ENCODE measurements at places on chromosomes 2 and 18. TPM values are rescaled to one million over a fixed set of nuclear protein-coding genes. Genes with fewer than 3 reads are reported as not detected.

RNF152 gene
- total RNA-seq: 22.7 TPM

ACVR1 gene
- 8.5 TPM for total RNA-seq

- no peak for DNase-seq
Measured at GRCh38 chr2:52810460-52810859, 957.1 kb upstream of the CHAC2 start.

DNA sequence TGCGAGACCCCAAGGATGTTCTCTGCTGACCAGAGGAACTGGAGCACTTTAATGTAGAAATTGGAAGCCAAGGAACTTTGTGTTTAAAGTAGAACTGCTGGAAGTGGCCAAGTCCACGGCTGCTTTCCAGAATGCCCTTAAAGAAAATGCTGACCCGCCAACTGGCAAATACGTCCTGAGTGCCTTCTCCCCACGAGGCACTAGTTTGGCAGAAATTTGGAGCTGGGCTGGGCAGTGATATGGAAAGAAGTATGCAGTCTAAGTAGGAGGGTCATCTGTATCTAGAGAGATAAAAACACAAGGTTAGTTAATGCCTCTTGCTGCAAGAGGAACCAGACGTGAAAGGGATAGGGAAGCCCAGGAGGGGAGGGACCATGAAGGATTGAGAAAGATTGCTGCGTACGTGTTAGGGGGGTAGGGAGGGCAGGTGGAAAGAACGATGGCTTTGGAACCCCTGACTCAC, 59.3 kb upstream of the RFX8 start:
- DNase-seq: no peak

PAX3 gene
- total RNA-seq: not detected

GRCh38 chr2:60555783-60556139, 2.3 kb upstream of the BCL11A start:
- DNase-seq: no peak

DNA sequence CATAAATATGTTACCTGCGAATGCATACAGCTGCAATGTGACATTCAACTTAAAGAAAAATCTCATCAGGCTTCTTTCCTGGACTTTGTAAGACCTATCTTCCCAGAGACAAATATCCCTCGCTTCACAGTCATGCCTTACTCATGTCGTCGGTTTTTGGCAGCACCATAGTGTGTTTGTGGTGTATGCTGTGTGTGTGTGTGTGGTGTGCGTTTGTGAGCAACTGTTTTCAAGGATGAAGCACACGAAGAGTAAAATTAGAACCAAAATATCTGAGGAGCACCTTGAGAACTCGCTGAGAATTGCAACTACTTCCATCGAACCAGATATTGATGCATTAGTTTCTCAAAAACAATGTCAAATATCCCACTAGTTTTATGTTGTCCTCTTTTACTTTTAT, 56.9 kb downstream of the ASB1 start:
- DNase-seq: no peak

OSR1 gene
- 1.2 TPM for total RNA-seq

DNA sequence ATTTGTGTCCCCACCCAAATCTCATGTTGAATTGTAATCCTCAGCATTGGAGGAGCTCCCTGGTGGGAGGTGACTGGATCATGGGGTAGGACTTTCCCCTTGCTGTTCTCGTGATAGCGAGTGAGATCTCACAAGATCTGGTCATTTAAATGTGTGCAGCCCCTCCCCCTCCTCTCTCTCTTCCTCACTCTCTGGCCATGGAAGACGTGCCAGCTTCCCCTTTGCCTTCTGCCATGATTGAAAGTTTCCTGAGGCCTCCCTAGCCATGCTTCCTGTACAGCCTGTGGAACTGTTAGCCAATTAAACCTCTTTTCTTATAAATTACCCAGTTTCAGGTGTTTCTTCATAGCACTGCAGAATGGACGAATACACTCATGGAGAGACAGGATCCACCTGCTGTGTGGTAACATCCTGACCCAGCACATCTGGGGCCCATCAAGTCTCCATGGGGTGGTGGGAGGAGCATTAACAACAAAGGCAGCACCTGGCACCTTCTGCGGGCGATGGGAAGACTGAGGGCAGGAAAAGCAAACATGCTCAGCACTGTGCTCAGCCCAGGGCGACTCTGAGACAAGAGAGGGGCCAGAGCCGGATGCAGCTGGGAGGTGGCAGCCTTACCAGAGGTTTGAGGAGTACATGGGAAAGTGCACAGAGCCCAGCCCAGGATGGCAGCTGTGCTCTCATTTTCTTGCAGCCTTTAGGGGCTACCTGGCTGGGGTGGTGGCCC, 16.2 kb upstream of the ALPP start:
- DNase-seq: no peak

- no peak for DNase-seq
Measured at GRCh38 chr18:73684647-73685046, 463.0 kb downstream of the FBXO15 start.

GRCh38 chr2:175585496-175585895, 404.0 kb upstream of the ATP5MC3 start:
- no peak for DNase-seq

- DNase-seq: no peak
Measured at GRCh38 chr2:235911125-235911524, 257.1 kb downstream of the GBX2 start.

LHCGR gene
- not detected for total RNA-seq

DNA sequence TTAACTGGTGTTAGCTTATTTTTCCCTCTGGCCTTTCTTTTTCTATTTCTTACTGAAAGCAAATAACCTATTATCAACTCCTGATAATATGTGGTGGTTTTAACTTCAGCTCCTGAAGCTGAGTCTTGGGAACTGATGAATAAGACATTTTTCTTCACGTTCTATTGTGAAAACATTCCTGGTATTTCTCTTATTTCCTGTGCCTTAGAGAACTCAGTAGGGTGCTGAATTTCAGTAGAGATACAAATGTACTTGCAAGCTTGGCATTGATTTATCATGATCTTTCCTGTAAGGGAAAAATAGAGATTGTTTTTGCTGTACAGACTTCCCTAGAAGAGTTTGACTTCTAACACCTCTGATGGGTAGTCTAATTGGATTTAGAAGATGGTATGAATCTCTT, 52.8 kb upstream of the DCC start:
- DNase-seq: no peak

- DNase-seq: no peak
Measured at GRCh38 chr18:60022671-60023276, 123.0 kb downstream of the PMAIP1 start.

NLRC4 gene
- not detected for total RNA-seq

ATP6V1B1 gene
- total RNA-seq: not detected

DNA sequence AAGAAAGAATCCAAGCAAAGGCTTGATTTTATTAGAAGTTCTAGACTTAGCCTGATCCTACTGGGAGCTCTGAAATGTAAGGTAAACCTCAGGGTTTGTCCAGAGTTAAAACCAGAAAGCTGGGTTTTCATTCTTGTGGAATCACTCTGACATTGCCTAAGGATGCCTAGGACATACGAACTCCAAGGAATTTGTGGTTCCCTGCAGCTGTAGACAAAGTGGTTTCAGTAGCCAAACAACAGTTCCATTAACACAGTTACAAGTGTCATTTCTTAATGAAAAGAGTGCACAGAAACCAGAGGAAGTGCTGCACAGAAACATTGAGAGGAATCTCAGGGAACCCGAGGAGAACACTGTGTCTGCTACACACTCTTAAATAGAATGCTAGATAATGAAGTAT, 221.4 kb upstream of the ST6GAL2 start:
- DNase-seq: no peak

DNA sequence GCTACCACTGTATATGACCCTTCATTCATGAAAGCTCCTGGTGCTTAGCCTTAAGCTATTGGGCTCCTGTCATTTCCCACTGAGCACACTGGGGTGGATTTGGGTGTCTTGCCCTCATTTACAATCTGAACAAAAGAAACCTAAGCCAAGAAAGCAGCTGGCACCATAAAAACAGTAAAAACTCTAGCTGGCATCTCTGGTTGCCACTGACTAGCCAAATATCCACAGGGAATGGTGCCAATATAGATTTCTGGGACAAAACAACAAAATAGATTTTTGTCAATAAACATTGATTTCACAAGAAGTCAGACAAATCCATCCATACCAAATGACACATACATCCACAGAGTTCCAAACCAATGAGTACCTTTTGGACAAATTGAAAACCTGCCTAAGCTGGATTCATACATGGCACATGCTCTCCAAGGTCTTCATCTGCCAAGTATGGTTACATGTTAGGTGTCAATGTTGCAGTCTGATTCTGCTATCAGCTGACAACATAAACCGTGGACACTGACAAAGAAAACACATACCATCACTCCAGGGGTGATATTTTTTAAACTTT, 1081.5 kb upstream of the ZEB2 start:
- no peak for DNase-seq

- no peak for DNase-seq
Measured at GRCh38 chr2:1972422-1972821, 228.1 kb upstream of the PXDN start.

DNA sequence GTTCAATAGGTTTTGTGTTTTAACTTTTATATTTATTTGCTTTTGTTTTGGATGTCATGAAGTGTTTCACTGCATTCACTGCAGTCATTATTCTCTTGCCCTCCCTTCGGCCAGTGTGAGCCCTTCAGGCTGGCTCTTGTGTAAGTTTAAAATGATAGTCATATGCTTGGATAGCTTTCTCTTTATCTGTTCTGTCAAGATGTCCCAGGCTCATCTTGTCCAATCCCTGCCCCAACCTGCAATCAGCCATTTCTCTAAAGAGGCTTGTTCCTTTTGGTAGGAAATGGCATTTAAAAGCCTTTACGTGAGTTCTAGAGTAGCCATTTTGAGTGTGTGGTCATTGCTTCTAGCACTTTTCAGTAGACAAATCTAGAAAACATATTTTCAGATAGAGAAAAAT, 238.0 kb upstream of the SLC39A10 start:
- no peak for DNase-seq

CLEC4F gene
- total RNA-seq: not detected

CHRNA1 gene
- total RNA-seq: not detected

- no peak for DNase-seq
Measured at GRCh38 chr2:70477441-70477844, 76.2 kb downstream of the TGFA start.

- DNase-seq: no peak
Measured at GRCh38 chr2:157699806-157700205, 71.1 kb upstream of the ACVR1C start.

GRCh38 chr18:59481436-59481835, 122.4 kb upstream of the LMAN1 start:
- no peak for DNase-seq

C1GALT1C1L gene
- not detected for total RNA-seq

PLGLB1 gene
- total RNA-seq: 4.9 TPM

Data from esophagus squamous epithelium (tissue), 5 donors.